Naive thymus-derived CD8-positive, alpha-beta T cell (primary cell): ENCODE measurements at places on chromosomes 2 and 18.

- DNase-seq = no peak
Measured at GRCh38 chr2:43293744-43294695, 67.6 kb upstream of the ZFP36L2 start.

DNA sequence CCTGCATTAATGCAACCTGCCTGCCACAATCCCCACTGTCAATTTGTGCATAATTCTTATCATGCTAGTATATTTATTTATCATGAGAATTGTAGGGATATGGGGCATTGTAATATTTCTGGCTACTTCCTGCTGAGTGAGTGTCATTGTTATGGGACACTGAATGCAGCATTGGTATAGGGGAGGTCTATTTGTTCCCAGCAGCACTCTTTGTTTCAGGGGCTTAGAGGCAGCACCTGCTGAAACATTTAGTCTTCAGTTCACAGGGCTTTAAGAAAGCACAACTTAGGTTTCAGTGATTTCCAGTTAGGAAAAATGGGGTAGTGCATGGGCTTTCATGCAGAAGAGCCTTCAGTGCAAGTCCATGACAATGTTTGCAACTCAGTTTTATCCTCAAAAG, 23.6 kb downstream of the SULT1C3 start:
- DNase-seq = no peak

GRCh38 chr2:152078662-152079061, 20.2 kb downstream of the CACNB4 start:
- DNase-seq = no peak

- DNase-seq = no peak
Measured at GRCh38 chr18:4020026-4020425, 435.1 kb downstream of the DLGAP1 start.

GRCh38 chr18:48983793-48984437, 33.1 kb upstream of the SMAD7 start:
- DNase-seq = peak; percentile 22

- DNase-seq = no peak
Measured at GRCh38 chr18:36589857-36590543, 238.8 kb downstream of the TPGS2 start.

DNA sequence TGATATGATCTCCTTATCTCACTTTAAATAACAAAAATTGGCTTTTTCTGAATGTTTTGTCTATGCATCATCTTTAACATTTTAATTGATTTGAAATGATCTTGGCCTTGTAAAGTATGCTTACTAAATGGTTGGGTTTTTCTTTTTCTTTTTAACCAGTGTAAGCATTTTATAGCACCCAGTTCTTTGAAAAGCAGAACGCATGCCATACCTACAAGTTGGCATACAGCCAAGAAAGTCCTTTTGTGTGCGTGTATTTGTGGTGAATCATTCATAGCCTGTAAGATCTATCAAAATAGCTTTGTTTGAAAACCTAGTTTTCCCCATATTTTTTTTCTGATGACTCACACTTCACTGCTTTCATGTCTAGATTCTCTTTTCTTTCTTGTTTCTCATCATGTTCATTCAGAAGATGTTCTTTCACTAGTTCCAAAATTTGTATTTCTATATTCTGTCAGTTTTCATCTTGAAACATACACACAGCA, 4.1 kb upstream of the VRK2 start:
- DNase-seq = no peak

DNA sequence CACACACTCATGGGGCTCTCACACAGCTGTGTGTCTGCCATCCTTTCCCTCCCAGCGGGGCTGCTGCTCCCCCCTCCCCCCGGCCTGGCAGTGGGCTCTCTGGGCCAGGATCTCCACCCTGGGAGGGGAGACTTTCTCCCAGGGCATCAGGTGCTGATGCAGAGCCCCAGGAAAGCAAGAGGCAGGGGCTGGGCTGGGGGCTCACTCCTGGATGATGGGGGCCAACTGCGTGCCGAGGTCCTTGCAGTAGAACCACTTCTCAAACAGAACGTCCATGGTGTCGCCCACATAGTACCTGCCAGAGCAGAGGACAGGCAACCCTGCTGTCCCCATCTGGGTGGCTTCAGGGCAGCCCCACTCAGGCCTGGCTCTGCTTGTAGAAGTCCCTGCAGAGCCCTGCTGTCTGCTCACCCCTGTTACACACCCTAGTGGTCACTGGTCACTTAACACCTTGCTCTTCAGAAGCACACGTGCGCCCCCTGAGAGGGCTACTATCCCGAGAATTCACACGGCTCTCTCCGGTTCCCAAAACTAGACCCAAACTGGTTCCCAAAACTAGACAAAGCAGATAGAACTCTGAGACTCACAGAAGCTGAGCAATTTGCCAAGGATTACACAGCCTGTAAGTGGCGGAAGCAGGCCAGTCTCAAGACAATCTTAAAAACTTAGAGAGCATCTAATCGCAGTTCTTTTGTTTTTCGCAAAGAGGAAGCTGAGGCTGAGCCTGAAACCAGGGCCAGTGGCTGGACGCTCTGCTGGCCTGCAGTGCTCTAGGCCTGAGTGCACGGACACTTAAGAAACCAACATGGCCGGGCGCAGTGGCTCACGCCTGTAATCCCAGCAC, 6.6 kb upstream of the OXER1 start:
- no peak for DNase-seq

DNA sequence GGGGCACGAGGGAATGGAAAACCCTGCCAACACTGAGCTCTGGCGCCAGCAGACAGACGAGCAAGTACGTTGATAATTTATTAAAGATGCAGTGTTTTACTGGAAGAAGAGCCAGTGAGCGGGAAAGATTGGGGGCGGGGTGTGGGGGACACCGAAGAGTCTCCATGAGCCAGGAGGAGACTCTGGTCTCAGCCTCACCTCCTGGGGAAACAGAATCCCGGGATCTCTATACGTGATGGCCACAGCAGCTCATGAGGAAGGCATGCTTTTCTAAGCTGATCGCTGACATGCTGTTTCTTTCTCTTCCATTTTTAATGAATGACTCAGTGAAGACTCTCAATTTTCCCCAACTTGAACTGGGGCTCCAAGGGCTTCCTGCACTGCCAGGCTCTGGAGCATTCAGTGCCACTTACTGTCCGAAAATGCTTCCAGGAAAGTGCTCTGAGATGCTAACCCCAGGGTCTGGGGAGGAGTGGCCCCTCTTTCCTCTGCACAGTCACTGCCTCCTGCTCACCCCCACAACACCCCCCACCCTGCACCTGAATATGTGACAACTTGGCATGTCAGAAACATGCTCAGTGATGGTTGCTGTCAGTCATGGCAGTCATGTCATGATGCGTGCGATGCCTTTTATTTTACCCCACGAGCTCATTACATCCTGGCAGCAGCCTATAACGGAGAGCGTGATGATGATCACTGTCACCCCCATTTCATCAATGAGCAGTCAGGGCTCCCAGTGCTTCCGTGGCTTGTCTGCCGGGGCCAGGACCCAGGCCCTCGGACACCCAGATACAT, 164.2 kb upstream of the CAPN13 start:
- no peak for DNase-seq

DNA sequence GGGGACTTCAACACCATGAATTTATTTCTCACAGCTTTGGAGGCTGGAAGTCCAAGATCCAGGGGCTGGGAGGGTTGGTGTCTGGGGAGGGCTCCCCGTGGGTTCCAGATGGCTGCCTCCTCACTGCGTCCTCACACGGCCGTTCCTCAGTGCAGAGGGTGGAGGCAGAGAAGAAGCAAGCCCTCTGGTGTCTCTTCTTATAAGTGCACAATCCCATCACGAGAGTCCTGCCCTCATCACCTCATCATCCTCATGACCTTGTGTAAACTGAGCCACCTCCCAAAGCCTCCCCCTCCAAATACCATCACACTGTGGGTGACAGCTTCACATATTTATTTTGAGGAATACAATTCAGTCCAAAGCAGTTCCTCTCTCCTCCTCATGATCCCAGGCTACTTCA, 26.3 kb downstream of the TMEM163 start:
- DNase-seq = no peak

- DNase-seq = no peak
Measured at GRCh38 chr2:70988726-70989648, 5.7 kb downstream of the TEX261 start.

- no peak for DNase-seq
Measured at GRCh38 chr2:97738179-97739019, 25.0 kb downstream of the ZAP70 start.

GRCh38 chr2:111918383-111918806, 20.0 kb downstream of the MERTK start:
- no peak for DNase-seq

DNA sequence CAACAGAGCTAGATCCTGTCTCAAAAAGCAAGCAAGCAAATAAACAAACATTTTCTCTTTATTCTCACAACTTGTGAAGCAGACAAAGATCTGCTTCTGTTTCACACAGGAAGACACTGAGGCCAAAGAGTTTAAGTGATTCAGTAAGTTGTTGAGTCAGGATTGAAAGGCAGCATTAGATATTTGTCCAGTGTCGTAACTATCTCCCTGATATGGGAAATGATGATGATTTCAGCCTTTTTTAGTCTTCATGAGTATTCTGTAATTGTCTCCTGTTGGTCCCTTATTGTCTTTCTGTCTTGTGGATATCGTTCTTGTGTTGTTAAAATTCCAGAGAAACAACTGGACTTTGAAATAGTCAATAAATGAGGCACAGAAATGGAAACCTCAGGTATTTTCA, 59.6 kb downstream of the GATA6 start:
- DNase-seq = no peak

DNA sequence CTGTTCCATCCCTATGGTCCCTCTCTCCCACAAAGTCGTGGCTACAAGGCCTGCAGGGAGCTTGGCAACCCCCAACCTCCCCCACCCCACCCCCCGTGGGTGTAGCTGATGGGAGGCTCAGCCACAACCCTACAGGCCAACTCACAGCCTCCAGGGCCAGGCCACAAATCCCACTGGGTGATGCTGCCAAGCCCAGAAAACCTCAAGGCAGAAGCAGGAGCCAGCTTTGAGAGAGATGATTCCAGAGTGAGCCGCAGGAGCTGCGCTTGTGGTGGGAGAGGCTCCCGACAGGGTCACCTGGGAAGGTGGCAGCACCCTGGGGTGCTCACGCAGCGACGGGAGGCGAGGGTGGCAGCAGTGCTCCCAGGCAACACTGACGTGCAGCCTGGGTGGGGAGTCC, 44.8 kb downstream of the ADCY3 start:
- DNase-seq = no peak

DNA sequence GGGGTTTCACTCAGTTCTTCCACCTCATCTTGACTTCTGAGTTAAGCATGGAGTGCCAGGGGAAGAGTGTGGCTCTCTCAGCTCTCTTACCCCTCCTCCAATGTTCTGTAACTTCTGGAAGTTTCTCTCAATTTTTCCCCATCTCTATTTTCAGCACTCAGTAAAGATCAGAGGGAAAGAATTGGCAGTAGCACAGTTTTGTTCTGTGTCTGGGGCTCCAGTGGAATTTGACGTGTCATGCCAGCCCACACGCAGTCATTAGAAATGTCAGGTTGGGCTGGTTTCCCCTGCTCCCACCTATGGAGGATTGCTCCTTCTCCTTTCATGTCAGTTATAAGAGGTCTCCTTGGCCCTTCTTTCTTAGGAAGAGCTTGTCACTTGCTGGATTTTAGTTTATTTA, 104.6 kb upstream of the COL3A1 start:
- no peak for DNase-seq

DNA sequence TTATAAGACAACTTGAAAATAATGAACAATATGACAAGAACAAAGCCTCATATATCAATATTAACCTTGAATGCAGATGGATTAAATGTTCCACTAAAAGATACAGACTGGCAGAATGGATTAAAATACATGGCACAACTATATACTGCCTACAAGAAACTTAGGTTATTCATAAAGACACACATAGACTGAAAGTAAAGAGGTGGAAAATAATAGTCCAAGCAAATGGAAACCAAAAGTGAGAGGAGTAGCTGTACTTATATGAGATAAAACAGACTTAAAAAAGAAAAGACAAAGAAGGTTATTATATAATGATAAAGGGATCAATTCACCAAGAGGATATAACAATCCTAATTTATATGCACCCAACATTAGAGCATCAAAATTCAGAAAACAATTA, 18.2 kb downstream of the LMAN1 start:
- DNase-seq = no peak

DNA sequence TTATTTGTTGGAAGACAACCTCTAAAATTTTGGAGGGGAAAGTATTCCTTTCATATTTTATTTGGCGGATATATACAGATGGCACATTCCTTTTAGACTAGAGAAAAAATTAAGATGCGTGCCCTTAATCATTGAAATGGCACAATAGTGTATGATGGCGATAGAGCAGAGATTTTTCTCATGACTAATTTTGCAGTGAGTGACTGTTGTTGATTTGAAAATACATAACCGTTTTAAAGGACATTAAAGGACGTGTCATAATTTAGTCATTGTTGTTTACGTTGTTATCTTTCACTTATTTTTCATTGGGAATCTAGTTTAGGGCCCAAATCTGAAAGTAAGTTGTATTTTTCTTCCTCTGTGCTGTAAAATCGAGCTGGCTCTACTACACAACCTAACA, 61.7 kb downstream of the CERS6 start:
- no peak for DNase-seq

GRCh38 chr2:85673716-85674375, 5.8 kb upstream of the SFTPB start:
- no peak for DNase-seq

DNA sequence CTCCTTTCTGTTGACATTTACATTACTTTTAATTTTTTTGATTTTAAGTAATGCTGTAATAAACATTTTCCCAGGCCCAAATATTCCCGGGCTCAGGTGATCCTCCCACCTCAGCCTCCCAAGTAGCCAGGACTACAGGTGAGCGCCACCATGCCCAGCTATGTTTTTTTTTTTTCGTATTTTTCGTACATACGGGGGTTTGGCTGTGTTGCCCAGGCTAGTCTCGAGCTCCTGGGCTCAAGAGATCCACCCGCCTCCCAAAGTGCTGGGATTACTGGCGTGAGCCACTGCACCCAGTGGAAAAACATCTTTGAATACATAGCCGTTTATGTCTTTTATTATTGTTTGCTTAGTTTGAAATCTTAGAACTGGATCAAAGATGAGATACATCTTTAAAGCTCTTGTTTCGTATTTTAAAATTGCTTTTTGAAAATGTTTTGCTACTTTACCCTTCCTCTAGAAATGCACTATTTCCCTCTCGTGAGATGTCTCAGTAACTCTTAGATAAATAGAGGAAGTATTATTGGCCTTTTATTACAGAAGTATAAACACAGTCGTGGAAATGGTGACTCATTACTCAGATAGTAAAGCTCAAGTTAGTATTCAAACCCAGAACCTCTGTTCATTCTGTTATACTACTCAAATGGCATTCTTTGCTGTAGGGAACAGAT, 2.4 kb downstream of the SMCHD1 start:
- DNase-seq = no peak

GRCh38 chr18:48125724-48126123, 195.3 kb upstream of the SMAD2 start:
- no peak for DNase-seq

GRCh38 chr2:47236503-47237215, 81.6 kb upstream of the STPG4 start:
- no peak for DNase-seq

- peak; percentile 5 for DNase-seq
Measured at GRCh38 chr2:202035089-202035940, 1.7 kb downstream of the FZD7 start.

GRCh38 chr2:70116936-70117552, 29.8 kb downstream of the PCBP1 start:
- DNase-seq = no peak

GRCh38 chr18:58947136-58947732, 82.6 kb downstream of the ZNF532 start:
- no peak for DNase-seq
